ENCODE measurements at places on chromosomes 7 and 10.
A peak's percentile ranks its signal among the peaks of the same experiment; 100 is the strongest.

GRCh38 chr7:158651968-158652565 is 52.5 kb downstream of the NCAPG2 start:
- DNase-seq = peak; percentile 14

DNA sequence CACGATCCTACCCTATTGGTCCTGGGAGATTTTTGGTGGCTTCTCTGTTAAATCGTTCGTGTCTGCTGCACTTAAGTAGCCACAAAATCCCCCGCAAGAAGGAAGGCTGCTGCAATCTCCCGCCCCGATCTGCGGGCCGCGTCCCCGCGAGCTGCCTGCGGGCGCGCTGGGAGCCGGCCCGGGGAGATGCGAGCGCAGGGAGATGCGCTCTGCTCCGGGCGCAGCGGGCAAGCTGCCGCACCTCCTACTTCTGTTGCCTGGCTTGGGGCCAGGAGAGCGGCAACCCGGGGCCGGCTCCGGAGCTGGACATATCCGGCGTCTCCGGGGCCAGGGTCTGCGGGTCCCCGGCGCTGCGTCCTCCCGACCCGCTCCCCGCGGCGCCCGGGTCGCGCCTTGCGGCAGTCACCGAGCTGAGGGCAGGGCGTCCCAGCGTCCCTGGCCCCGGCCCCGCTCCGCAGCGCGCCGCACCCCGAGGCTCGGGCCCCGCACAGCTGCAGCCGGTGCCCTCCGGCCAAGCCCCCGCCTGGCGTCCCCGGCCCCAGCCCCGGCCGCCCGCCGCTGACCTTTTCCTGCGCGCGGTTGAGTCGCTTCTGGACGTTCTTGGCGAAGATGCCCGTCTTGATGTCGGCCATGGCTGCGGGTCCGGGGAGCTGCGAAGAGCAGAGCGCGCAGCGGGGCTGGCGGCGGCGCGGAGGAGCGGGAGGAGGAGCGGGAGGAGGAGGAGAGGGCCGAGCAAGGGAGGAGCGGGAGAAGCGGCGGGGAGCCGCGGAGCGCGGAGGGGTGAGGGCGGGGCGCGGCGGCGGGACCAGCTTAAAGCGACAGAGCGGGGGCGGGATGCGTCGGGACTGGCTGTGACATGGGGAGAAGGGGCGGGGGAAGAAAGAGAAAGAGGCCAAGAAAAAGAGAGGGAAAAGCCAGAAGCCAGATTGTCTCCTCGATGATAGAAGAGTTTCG is at the start of gene AMPH:
Gene AMPH (minus strand): TSS at position 654 of the 954 bp plus-strand sequence. CDS start 22 bp downstream, at position 632.
- peak; percentile 53 for DNase-seq

DNA sequence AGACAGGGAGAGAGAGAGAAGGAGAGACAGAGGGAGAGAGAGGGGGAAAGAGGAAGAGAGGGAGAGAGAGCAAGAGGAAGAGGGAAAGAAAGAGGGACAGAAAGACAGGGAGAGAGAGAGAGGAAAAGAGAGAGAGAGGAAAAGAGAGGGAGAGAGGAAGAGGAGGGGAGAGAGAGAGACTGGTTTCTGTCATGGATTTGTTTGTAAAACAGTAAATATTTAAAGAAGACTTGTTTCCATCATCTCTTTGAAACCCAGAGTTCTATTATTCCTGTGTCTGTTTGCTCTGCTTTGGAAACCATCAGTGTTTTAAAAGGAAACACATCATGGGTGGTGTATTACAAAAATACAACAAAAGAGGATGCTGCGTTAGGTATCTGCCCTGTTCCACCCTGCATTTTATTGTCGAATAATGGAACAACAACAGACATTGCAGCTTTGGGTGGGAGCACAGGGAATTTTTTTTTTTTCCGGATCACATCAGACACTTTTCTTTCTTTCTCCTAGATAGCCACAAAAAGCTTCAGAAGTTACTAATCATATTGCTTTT is 150.7 kb upstream of the RSU1 start:
- no peak for DNase-seq

- DNase-seq = no peak
Measured at GRCh38 chr10:75417522-75417927, 13.9 kb upstream of the LRMDA start.

DNA sequence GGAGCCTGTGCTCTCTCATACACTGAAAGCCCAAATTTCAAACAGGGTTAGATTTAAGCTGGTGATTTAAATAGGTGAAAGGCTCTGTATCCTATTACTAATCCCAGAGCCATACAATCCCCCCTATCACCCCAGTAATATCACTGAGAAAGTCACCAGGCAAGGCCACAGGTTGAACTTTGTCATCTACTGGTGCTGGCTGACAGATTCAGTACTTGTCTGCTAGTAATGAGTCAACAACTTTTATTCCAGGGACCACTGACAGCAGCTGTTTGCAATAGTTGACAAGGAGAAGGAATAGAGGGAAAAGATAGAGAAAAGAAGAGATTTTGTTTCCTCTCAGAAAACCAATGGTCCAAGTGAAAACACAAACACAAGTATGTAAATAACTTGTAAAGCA is 10.4 kb downstream of the ASB15 start:
- no peak for DNase-seq

- DNase-seq = no peak
Measured at GRCh38 chr7:44153948-44154335, 12.8 kb upstream of the MYL7 start.

- no peak for DNase-seq
Measured at GRCh38 chr10:15795036-15795792, 65.1 kb downstream of the MINDY3 start.

DNA sequence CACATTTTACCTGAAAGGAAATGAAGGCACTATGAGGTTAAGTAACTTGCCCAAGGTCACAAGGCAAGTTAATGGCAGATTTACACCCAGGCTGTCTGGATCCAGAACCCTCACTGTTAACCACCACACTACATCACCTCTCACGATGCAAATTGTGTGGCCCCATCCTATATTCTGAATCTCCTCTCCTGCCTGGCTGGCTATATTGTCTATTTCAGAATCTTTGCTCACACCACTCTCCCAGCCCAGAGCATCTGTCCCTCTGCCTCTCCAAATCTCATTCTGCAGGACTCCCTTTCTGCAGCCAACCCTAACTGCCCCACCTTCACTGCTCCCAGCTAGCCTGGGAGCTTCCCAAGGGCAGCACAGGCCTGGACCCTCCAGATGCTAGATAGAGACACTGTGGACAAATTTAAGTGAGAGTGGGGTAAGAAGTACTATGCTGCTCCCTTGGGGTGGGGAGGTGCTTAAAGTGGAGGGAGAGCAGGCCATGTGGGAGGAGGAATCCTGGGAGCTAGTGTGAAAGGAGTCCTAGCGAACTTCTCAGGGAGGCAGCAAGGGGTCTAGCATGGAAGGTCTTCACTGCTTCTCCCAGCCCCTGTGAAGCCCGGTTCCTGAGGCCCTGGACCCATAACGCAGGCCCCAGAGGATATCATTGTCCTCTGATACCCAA is 786 bp downstream of the CUEDC2 start:
- DNase-seq = peak; percentile 50

GRCh38 chr7:30795161-30795948 is 24.1 kb downstream of the MINDY4 start:
- no peak for DNase-seq

- peak; percentile 91 for DNase-seq
Measured at GRCh38 chr10:77582710-77583115, 54.9 kb downstream of the KCNMA1 start.

DNA sequence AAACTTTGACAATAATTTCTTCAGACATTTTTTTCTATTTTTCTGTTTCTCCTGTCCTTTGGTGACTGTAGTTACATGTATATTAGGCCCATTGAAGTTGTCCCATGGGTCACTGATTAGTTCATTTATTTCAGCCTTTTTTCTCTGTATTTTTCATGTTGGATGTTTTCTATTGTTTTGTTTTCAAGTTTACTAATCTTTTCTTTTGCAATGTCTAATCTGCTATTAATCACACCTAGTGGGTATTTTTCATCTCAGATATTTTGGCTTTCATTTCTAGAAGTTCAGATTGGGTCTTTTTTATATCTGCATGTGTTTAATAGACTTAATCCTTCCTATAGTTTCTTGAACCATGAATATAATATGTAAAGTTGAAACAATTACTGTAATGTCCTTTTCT is 84.7 kb downstream of the PALS2 start:
- no peak for DNase-seq

DNA sequence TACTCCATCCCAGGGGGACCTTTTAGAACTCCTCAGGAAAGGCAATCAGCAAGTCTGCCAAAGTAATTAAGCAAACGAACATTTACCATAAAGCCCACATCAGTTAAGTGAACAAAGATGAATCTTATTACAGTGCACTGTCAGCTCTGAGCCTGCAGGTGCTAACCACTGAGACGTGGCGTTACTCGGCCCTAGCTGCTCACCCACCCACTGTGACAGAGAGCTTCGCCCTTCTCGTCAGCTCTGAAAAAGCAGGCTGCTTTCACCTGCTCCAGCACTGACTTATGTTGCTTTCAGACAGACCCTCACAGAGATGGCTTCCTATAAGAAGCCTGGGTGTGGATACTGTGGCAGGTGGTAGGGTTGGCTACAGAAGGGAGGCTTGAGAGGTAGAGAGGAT is 57.7 kb upstream of the KCNIP2 start:
- no peak for DNase-seq

DNA sequence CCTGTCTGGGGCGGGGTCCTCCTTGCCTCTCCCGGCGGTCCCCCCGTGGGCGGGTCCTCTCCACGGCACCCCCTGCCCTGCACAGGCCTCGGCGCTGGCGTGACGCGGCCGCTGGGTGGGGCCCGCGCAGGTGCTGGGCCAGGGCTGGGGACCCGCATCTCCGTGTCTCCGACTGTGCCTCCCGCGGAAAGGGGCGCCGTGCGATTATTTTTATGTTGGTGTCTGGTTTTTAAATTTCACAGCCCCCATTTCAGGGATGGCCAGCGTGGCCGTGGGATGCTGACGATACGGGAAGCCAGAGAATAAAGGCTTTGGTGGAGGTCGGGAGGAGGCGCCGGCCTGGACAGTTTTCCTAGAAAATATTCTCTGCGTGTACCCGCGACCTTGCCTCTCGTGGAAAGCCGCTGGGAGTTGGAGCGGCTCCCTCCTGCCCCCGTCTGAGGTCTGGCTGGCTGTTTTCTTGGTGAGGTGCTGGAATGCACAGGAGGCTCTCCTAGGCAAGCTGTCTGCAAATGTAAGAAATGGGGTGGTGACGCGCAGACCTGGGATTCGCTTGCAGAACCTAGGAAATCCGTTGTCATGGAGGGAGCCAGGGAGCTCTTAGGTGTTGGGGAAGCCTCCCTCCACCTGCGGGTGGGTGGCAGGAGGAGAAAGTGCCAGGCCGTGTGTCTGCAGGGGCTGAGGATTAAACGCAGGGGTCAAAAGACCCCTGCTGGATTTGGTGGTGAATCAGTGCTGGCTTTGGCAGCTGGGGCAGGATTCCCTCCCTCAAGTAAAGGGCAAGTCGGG is 28.7 kb upstream of the JAKMIP3 start:
- DNase-seq = peak; percentile 1

- no peak for DNase-seq
Measured at GRCh38 chr7:133851411-133851810, 275.7 kb upstream of the LRGUK start.

- no peak for DNase-seq
Measured at GRCh38 chr7:27160145-27160545, 3.7 kb upstream of the HOXA7 start.

DNA sequence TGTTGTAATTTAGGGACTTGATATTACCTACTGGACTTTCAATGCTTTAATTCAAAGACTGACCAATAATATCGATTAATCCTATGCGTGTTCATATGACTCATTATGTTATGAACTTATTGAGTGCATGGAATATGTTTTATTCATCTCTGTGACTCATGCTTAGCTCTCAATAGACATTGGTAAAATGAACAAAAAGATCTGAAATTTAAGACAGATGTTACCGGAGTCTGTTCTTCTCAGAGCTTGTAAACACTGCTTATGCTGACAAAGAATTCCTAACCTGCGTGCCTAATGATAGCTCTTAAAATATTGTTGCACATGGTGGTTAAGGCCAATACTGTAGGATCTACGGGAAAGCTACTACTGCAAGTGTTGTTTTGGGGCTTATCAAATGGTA is 131.5 kb upstream of the ACBD5 start:
- DNase-seq = no peak

DNA sequence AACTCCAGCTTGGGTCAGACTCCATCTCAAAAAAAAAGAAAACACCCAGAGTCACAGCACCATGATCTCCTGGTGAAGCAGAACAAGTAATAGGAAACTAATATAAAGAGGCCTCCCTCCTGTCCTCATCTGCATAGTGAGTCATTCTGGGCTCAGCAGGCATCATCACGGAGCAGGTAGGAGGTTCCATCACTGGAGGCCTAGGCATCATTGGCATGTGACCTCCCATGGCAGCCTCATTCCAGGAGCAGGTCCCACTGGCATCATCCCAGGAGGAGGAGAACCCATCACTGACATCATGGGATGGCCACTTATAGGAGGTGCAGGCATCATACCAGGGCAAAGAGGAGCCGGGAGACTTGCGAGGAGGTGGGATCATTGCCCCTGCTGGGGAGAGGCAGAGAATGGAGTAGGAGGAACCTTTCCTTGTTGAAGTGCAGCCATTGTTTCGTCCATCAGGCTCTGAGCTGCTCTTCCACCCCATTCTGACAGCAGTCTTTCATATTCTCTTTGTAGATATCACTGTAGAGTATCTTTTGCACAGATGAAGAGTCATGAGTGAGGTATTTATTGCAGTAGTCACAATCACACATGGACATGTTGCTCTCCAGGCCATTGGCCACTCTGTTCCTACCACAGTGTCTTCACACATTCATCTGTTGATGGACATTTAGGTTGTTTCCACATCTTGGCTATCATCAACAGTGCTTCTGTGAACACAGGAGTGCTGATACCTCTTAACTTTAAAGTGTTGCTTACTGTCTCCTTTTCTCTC is 73.8 kb downstream of the OSBPL3 start:
- peak; percentile 63 for DNase-seq

GRCh38 chr10:37856881-37857286 is 526 bp downstream of the ZNF248 start:
- peak; percentile 27 for DNase-seq

DNA sequence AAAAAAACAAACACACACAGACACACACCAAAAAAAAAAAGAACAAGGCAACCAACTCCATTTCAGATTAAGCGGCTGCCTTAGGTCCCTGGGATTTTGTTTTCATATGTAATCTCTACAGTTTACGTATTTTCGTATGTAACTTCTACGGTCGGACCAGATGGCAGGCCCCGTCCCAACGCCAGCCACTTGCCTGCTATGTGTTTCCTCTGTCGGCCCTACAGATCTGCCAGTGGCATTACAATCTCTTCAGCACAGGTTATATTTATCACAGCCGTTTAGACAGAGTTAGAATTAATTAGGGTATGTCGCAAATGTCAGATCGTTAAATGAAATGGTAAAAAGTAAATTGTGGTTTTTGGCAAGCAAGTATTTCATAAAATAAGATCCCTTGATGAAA is 99.3 kb downstream of the DNAJB6 start:
- no peak for DNase-seq
